ENCODE measurements at places on chromosomes 5 and 9.
A peak's percentile ranks its signal among the peaks of the same experiment; 100 is the strongest.

- DNase-seq, result peak; percentile 97
Measured at GRCh38 chr5:39517800-39518199, 93.0 kb upstream of the DAB2 start.

- peak; percentile 44 for DNase-seq
Measured at GRCh38 chr5:61734966-61735365, 402.9 kb downstream of the ZSWIM6 start.

DNA sequence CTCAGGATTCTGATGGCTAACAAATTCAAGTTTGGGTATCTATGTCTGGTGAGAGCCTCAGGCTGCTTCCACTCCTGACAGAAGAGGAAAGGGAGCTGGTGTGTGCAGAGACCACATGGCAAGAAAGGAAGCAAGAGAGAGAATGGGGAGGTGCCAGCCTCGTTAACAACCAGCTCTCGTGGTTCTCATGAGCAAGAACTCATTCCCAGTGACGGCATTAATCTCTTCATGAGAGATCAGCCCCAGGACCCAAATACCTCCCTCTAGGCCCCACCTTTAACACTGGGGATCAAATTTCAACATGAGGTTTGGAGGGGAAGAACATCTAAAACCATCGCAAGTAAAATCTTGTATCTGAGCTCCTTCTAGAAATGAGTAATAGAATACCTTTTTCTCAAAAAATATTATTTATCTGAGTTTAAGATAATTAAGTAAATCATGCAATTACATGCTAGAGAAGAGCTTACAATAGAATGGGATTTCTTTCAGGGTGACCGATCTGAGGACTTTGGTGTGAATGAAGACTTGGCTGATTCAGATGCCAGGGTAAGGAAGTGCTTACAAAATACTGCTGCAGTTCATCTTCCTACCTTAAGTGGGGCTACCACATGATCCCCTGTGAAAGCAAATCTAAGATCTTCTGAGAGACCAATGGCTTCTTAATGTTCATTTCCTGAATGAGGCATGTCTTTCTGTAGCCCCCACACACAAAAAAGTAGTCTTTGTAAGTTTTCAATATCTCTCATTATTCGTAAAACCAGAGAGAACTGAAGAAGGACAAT, 11.5 kb downstream of the ANXA1 start:
- DNase-seq, result no peak

DNA sequence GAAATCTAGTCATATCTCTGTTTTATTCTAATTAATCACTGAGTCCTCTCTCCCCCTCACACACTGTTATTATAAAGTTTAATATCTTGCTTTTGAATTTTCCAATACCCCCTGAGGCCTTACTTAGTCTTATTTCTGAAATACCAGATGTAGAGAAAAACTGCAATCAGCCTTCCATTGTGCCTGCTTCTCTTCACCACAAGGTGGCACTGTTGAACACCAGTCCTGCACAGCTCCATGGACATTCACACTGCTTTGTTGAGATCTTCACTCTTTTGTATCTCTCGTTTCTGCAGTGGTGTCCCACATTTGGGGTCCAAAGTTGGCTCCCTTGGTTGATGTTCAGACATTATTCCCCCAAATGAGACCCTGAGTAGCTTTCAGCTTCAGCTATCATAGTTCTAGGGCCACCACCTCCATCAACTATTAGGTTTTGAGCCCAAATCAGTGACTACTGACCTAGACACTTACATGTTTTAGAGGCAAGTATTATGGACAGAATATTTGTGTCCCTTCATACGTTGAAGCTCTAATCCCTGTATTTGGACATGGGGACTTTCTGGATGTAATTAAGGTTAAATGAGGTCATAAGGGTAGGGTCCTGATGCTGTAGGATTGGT, 24.3 kb downstream of the BOD1 start:
- no peak for DNase-seq

GRCh38 chr9:130555061-130555460, 24.3 kb upstream of the FUBP3 start:
- no peak for DNase-seq

DNA sequence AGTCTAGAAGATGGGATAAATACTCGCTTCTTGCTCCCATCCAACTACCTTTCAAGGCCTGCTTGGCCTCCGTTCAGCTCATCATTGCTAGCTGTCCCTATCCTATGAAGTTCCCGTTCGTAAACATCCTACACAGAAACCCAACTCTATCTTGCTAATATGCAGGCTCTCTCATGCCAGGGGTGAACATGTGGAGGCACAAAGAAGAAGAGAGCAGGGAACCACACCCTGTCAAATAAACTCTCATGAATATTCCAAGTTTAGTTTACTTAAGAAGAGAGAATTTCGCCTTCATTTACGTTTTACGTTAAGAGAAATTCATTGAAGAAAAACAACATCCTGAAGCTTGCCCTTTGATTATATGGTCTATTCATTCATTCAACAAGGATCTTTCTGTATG, 7.9 kb upstream of the HSD17B3 start:
- no peak for DNase-seq

DNA sequence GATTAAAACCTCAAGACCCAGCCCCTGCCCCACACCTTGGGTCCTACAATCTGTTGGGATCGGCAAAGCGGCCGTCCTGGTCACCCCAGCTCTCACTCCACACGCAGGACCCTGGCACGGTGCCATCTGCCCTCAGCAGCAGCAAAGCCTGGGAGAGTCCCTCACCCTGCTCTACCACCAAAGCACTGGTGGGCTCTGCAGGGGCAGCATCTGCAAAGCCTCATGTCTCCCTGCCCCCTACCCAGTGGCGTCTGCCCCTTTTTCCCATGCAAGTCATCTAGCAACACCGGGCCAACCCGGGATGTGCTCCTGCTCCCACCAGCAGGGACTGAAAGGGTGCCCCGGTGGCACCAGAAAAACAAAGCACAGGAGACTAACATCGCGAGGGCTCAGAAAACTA, 19.6 kb upstream of the CNOT6 start:
- no peak for DNase-seq

DNA sequence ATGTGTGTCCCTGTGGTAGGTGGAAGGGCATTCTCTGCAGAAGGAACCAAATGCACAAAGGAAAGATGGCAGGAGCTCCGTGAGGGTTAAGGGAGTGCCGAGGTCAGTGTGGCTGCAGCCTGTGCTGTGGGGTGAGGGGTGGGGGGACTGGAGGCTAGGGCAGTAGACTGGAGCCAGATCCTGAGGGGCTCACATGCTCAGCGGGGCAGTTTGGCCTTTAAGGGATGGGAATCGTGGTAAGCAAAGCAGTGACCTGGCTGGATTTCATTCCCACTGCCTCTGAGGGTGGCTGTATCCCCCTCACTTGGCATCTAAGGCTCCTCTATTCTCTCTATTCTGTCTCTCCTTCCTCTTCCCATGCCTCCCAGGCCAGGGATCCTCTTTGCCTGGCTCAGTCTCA, 15.6 kb downstream of the PITX1 start:
- DNase-seq, result no peak

GRCh38 chr5:142748132-142748531, 22.0 kb upstream of the ARHGAP26 start:
- no peak for DNase-seq

All from fibroblast of skin of left quadriceps (primary cell).